ENCODE measurements at places on chromosomes 12 and 14. TPM values are rescaled to one million over a fixed set of nuclear protein-coding genes. Genes with fewer than 3 reads are reported as not detected.

Gene ZNF84
- 29.2 TPM for total RNA-seq

- DNase-seq, result no peak
Measured at GRCh38 chr12:87217491-87217890, 811.7 kb downstream of the C12orf50 start.

DNA sequence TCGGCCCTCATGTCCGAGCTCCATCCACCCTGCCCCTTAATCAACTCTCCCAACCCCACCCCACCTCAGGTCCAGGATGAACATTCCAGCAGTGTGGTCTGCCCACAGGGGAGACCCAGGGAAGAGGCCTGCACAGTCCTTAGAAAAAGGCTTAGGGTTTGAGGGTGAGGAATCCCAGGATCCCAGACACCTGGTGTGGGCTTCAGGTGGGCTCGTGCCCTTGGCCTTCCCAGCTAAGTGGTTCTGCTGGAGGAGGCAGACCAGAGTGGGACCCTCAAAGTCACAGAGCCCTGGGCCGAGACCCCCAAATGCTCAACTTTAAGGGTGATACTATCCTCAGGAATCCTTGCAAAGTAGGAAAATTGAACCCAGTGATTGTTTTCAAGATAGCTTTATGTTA lies 25.4 kb upstream of the PPP2R5C start:
- DNase-seq, result no peak

DNA sequence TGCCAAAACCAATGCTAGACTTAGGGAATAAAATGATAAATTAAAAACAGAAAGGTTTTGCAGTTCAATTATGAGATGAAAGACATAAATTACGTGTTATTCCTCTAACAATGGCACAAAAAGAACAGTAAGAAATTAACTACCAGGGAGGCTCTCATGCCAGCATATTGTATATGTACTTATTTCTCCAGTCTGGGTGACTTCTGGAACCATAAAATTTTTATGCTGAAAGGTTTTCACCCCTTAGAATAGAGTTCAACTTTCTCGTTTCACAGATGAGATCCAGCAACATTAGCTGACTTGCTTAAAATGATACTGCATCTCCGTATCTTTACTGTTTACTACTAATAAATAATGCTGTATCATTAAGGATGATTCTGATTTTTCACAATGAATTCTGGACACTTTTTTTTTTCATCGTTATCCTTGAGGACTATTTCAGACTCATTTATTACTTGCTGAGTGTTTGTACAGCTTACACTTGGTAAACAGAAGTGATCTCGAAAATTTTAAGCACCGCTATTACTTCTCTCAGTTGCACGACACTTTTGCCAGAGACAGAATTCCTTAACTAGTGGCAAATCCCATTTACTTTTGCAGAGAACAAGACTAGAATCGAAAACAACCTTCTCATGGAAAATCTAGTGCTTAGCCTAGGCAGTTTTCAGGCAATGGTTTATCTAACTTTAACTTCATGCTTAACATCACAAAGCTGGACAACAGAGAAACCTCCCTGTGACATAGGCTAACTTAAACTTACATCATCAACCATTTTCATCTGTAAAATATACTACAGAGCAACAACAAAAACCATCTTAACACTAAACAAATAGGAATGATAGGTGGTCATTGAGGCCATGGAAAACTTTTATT lies 2.7 kb downstream of the RSRC2 start:
- no peak for DNase-seq
